Stimulated activated CD8-positive, alpha-beta memory T cell treated with anti-CD3 and anti-CD28 coated beads, Interleukin-15, amount 100 ng/mL, for 4 hours (primary cell): ENCODE measurements at places on chromosomes 12 and 14.

GRCh38 chr12:122519418-122519817 lies 7.3 kb downstream of the RSRC2 start:
- DNase-seq: no peak

DNA sequence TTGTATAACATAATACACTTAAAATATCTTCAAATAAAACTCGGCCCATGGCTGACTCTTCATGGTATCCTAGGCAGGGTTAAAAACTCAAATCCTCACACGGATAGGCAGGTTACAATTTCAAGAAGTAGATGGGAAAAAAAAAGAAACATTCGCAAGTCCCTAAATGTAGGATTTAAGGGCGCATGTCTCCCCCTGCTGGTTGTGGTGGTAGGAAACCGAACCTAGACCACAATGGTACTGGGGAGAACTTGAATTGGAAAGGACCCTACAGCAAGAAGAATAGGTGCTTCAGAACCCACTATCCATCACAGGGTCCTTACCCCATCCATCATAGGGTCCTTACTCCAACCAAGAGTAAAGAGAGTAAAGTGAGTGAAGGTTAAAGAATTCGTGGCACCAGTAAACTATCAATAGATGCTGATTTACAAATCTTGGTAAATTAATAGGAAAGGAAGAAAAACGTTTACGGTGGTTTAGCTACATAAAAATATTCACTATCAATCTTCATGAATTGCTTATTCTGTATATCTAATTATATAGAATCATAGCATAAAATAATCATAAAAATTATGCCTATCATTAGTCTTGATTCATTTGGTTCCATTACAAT lies 3.3 kb upstream of the CIPC start:
- peak; percentile 34 for DNase-seq

- DNase-seq: no peak
These were observed 385.3 kb upstream of the DDHD1 start for GRCh38 chr14:53538316-53538881.

- no peak for DNase-seq
These were observed 157.9 kb upstream of the GRIP1 start for GRCh38 chr12:66836623-66837310.

GRCh38 chr14:73696466-73697400 lies 17.5 kb downstream of the PNMA1 start:
- DNase-seq: no peak

DNA sequence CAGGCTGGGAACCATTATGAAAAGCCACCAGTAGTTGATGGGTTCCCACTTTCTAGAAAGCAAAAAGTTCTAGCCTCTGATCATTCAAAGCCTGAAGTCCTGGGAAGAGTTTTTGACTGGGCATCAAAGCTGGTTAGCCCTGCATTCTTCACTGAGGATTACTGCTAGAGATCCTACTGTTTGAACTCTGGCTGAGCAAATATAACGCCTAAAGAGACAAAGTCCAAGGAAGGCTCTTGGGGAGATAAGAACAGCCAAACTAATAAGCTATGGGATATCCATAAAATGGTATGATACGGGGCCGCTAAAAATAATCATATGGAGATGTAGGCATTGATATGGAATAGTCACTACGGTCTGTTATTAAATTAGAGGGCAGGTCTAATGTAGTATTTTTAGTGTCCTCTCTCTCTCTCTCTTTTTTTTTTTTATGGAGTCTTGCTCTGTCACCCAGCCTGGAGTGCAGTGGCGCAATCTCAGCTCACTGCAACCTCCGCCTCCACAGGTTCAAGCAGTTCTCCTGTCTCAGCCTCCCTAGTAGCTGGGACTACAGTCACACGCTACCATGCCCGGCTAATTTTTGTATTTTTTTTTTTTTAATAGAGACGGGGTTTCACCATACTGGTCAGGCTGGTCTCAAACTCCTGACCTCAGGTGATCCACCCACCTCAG lies 35.5 kb downstream of the PLXNC1 start:
- no peak for DNase-seq

- DNase-seq: no peak
These were observed 14.6 kb downstream of the C14orf132 start for GRCh38 chr14:96053600-96054381.
